ENCODE measurements at places on chromosomes 16 and 17.

DNA sequence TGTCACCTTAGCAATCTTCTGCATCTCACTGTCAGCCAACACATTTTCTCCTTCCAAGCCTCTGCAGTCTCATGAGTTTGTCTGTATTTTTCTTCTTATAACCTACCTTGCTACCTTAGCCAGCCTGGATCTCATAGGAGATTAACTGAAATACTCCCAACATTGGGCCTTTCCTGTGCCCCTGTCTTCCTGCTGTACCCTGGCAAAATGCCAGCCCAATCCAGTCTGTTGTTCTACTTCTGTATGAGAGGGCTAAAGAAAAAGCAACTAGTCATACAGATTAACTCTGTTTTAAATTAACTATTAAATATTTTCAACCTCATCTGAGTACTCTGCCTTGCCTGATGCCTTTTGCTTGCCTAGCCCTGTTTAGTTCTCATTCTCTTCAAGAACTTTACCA lies 18.4 kb downstream of the GOSR1 start:
- no peak overlapping the region for H3K4me3 ChIP-seq
- H3K36me3 ChIP-seq, result peaks cover 9% of the 10 kb centered on the region
- DNase-seq, result no peak
- H3K27ac ChIP-seq, result no peak overlapping the region

DNA sequence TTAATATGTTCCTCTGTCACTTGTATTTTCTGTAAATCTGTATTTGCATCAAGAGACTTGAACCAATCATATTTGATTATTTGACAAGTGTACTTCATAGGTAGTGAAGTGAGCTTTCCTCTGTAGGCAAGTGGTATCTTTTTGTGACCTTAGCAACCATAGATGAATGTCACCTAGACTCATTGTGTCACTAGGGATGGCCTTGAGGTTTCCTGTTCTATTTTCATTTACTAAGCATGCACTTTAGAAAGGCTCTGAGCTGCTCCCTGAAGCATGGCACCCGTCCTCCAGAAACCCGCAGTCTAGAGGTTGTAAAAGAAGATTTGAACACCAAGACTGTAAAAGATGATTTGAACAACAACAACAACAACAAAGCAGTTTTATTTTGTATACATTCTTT lies 151.7 kb downstream of the PRKCB start:
- H3K27me3 ChIP-seq, result no peaks in the 10 kb centered on the region
- DNase-seq, result no peak
- no peak overlapping the region for H3K4me3 ChIP-seq
- H3K4me1 ChIP-seq, result no peaks in the 10 kb centered on the region
- no peaks in the 10 kb centered on the region for H3K36me3 ChIP-seq

GRCh38 chr16:50675686-50676610 lies 5.2 kb downstream of the SNX20 start:
- H3K4me1 ChIP-seq, result no peaks in the 10 kb centered on the region
- H3K4me3 ChIP-seq, result no peak overlapping the region
- no peak for DNase-seq

DNA sequence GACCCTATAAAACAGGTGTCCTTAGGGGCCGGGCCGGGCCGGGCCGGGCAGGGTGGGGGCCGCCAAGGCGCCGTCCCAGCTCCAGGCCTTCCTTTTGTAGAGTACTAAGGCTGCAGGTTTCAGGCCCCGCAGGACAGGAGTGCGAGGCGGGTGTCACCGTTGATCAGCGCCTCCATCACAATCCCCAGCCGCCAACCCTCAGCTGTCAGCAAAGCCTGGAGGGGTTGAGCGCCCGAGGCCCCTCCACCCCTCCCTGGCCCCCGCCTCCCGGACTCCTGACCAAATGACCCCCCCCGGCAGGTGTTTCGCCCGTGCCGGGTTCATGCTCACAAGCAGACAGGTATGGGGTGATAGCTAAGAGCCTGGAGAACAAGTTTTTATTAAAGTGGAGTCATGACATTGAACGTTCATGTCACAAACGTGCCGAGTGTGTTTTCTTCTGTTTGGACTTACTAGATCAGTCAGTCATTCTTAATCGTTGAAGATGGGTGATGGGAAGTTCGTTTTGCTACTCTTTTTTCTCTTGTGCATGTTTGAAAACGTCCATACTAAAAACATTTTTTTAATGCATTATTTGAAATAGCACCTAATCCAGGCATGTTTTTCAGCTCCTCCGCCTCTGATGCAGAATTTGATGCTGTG lies 534 bp downstream of the ARL2BP start:
- peak overlapping the region; percentile 81 for H3K4me3 ChIP-seq
- no peak for DNase-seq
- H3K27ac ChIP-seq, result peak overlapping the region; percentile 91
- H3K36me3 ChIP-seq, result peaks cover 16% of the 10 kb centered on the region
- no peaks in the 10 kb centered on the region for H3K27me3 ChIP-seq

DNA sequence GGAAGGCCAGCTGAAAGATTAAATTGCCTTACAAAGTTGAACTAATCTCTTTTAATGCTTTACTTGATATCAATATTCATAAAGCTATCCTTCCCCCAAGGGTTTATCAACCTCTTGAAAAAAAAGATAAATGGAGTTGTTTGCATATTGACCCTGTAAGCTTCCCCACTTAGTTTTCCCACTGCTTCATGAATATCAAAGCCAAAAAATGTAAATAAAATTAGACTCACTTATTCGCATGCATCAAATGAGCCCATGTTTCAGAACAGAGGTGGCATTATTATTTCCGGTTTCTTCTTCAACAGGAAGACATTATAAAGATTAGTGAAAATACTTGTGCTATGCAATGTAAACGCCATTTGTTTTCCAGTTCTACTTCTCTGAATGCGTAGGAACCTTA lies 150.7 kb downstream of the CDH11 start:
- no peaks in the 10 kb centered on the region for H3K36me3 ChIP-seq
- H3K27ac ChIP-seq, result no peak overlapping the region
- no peaks in the 10 kb centered on the region for H3K27me3 ChIP-seq
- no peak overlapping the region for H3K4me3 ChIP-seq
- no peaks in the 10 kb centered on the region for H3K4me1 ChIP-seq
- DNase-seq, result no peak

DNA sequence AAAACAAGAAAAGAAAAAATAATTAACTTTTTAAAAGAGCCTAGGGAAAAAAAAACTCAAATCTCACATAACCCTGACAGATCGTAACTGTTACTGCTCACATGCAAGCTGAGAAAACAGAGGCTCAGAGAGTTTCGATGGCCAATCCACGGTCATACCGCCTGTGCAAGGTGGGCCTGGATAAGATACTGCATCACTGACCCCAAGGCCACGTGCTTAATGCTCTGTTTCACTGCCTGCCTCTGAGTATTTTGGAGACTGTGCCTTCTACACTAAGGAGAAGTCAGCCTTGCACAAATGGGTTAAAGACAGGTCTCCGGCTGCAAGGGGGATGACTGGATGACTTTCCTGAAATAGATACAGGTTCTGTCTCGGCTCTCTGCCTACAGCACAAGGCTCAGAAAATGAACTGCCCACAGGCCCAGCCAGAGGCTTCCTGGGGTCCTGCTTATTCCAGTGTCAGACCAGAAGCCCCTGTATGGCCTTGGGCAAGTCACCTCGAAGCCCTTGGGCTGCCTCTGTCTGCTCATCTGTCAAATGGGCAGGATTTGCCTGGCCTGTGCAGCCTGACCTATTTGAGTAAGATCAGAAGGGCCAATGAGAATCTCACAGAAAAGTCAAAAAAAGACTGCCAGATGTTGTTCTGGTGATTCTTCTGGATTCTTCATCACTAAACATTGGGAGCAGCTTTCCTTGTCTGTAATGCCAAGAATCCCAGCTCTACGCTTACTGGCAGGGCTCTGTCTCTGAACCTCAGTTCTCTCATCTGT lies 25.8 kb downstream of the CNGB1 start:
- H3K4me1 ChIP-seq, result no peaks in the 10 kb centered on the region
- H3K36me3 ChIP-seq, result no peaks in the 10 kb centered on the region
- no peak overlapping the region for H3K4me3 ChIP-seq
- no peak overlapping the region for H3K27ac ChIP-seq
- DNase-seq, result no peak

GRCh38 chr17:79065105-79065670 lies 9.4 kb upstream of the ENGASE start:
- H3K27me3 ChIP-seq, result peaks cover 22% of the 10 kb centered on the region
- no peak overlapping the region for H3K4me3 ChIP-seq
- no peaks in the 10 kb centered on the region for H3K4me1 ChIP-seq
- DNase-seq, result peak; percentile 43

DNA sequence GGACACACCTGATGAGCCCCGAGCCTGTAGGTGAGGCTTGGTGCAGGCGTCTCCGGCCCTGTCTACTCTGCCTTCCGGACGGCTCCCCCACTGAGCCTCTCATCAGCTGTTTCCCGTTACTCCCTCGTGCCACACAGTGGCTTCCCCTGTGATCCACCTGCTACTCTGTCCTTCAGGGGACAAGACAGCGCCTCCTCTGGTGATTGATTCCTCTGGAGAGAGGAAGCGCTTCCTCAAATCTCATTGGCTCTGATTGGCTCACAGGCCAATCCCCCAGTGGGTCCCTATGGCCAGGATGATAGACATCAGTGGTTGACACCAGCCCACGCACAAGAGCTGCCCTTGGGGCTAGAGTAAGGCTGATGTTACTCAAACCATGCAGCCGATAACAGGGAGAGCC lies 24.0 kb downstream of the RNF213 start:
- H3K4me3 ChIP-seq, result no peak overlapping the region
- no peak overlapping the region for H3K27ac ChIP-seq
- no peak for DNase-seq
- no peaks in the 10 kb centered on the region for H3K27me3 ChIP-seq
- no peaks in the 10 kb centered on the region for H3K4me1 ChIP-seq
- peaks cover 21% of the 10 kb centered on the region for H3K36me3 ChIP-seq

DNA sequence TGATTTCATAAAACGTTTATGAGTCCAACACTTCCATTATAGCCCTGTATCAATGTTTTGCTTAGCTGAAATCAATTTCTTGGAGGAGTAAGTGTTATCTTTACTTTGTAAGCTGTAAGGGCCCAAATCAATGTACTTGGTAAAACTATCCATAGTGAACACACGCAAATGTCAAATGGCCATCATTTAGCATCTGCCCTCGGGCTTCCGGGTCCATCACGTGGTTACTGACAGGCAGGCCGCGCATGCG lies 687 bp upstream of the NARF start:
- peaks cover 23% of the 10 kb centered on the region for H3K36me3 ChIP-seq
- H3K4me1 ChIP-seq, result peaks cover 57% of the 10 kb centered on the region
- DNase-seq, result no peak
- peak overlapping the region; percentile 96 for H3K27ac ChIP-seq
- H3K27me3 ChIP-seq, result no peaks in the 10 kb centered on the region
- peak overlapping the region; percentile 83 for H3K4me3 ChIP-seq

DNA sequence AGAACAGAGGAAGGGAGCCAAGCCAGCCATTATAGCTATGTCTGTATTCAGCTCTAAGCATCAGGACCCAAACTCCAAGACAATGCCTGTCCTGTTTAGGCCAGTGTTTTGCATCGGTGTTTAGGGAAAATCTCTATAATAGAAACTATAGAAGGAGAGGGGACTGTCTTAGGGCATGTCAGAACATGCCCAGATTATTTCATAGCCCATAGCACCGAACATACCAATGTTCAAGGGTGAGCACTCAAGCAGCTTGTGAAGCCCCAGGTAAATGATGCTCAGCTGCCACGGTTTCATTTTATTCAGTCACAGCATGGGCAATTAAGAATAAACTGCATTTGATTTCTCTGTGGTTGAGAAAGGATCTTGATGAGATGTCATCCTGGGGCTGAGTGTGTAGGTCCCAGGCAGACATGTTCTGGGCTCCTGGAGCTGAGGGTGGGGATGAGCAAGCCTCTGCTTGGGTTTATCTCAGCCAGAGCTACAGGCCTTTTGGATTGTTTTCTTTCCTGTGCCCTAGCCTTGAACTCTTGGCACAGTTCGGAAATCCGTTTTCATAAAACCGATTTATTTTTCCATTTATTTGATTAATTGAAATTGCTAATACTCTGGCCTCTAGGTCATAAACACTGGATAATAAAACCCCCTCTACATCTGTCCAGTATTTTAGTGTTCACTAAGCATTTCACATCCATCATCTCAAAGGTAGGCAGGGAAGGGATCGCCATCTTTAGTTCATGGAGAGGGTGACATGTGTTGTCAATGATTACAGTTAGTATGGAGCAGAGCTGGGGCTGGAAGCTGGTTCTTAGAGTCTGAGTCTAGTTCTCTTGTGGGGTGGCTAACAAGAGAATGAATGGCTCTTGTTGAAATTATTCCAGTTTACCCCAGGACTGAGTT lies 290.7 kb upstream of the ASIC2 start:
- H3K27ac ChIP-seq, result no peak overlapping the region
- no peak for DNase-seq
- H3K4me3 ChIP-seq, result no peak overlapping the region
- H3K4me1 ChIP-seq, result no peaks in the 10 kb centered on the region

DNA sequence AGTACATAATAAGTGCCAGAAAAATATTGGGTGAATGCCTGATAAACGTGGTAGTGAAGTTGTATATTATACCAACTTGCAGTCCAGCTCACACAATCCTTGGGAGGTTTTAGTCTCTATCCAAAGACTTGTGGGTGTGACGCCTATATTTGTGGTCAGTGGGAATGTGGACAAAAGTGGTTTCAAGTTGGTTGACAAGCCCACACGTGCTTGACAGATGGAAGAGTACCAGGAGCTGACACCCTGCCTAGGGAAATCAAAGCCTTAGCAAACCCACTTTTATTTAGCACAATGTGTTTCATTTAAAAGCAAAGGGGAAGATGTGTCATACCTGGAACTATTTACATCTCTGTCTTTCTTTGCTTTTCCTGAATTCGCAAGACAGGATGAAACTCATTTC lies 79.0 kb downstream of the CA10 start:
- no peaks in the 10 kb centered on the region for H3K4me1 ChIP-seq
- no peak for DNase-seq
- H3K4me3 ChIP-seq, result no peak overlapping the region

- H3K4me3 ChIP-seq, result peak overlapping the region; percentile 97
- no peaks in the 10 kb centered on the region for H3K27me3 ChIP-seq
- peaks cover 17% of the 10 kb centered on the region for H3K36me3 ChIP-seq
These were observed 290 bp downstream of the TOB1 start for GRCh38 chr17:50865868-50866260.

All from HepG2 (cell line).